Breast epithelium (tissue), 4 donors: ENCODE measurements at places on chromosomes 11 and 22. TPM values are rescaled to one million over a fixed set of nuclear protein-coding genes. Genes with fewer than 3 reads are reported as not detected.

- DNase-seq: no peak
Observed at GRCh38 chr11:46222490-46223251, 54.8 kb upstream of the CREB3L1 start.

- no peak for DNase-seq
Observed at GRCh38 chr11:127003260-127003981, 2.9 kb upstream of the KIRREL3 start.

GRCh38 chr11:120261931-120262330, 22.0 kb downstream of the POU2F3 start:
- DNase-seq: no peak

DNA sequence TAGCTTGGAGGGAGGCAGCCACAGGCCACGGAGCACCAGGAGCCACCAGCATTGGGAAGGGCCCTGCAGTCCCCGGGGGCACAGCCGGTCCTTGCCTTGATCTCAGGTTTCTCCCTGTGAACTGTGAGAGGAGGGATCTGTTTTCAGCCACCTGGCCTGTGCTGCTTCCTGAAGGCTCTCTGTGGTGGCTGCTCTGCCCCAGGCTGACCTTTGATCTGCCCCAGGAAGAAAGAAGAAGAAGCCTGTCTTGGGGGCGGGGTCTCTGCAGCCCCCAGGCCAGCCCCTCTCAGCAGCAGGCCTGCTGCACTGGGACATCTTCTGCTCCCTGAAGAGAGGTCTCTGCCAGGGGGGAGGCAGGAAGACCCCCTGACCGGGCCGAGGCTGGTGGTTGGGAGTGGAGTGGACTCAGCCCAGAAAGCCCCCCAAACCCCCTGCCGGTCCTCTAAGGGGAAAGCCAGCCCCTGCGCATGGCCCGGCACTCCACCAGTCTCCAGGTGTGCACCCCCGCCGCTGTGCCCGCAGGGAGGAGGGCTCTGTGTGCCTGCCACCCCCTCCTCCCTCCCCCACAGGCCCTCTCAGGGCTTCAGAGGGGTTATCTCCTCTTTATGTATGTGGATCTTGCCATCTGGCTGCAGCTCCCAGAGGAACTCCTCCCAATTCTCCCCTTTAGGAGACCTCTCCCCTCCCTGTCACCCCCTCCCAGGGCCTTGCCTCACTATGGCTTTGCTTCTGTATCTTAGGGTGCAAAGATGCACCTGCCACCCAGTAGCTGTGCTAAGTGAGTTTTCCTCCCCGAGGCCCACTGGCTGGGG, 675.3 kb downstream of the BRD1 start:
- no peak for DNase-seq

Gene ANAPC15
- total RNA-seq: 12.1 TPM

DNA sequence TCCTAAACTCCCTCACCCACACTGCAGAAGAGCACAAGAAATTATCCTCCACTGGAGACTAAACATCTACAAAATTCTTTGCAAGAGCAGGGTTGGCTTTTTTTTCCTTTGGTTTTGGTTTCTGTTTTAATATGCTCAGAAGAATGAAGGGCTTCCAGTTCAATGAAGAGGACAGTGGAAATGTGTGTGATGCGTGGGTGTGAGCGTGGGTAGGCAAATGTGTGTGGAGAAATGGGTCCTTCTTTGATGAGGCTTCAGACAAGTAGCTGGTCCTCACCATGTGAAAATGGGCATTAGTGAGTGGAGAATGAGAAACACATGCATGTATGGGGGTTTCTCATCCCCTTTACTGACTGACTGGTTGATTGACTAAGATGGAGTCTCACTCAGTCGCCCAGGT, 263.3 kb upstream of the SYN3 start:
- DNase-seq: no peak

- no peak for DNase-seq
Observed at GRCh38 chr22:39959640-39960447, at the start of gene TMA7B. Gene TMA7B (plus strand): TSS chr22:39960397. CDS start chr22:39964375, 3,978 bp downstream.
